Osteocyte (in vitro differentiated cells): ENCODE measurements at places on chromosomes 1 and 21. TPM values are rescaled to one million over a fixed set of nuclear protein-coding genes. Genes with fewer than 3 reads are reported as not detected.

FCRLA gene
- not detected in 2 replicates for total RNA-seq

SPATA6 gene
- total RNA-seq = 5.2 and 9.9 TPM in 2 replicates

TMEM269 gene
- 0.21 and 0.67 TPM in 2 replicates for total RNA-seq

POGK gene
- total RNA-seq = 33.0 and 34.3 TPM in 2 replicates

ZNF678 gene
- total RNA-seq = 6.8 and 6.9 TPM in 2 replicates

OLIG2 gene
- 0.37 and 0.56 TPM in 2 replicates for total RNA-seq

FMO5 gene
- total RNA-seq = 1.8 and 2.2 TPM in 2 replicates

CCNL2 gene
- 262 and 272 TPM in 2 replicates for total RNA-seq

KCNA3 gene
- not detected in 2 replicates for total RNA-seq

DNALI1 gene
- 9.4 and 10.5 TPM in 2 replicates for total RNA-seq

SLC26A9 gene
- total RNA-seq = not detected in 2 replicates

BLACAT1 gene
- total RNA-seq = not detected in 2 replicates

KPRP gene
- not detected in 2 replicates for total RNA-seq

NOC2L gene
- total RNA-seq = 60.5 and 63.3 TPM in 2 replicates

GRCh38 chr1:162872981-162873380 lies 12.0 kb upstream of the CCDC190 start:
- DNase-seq = no peak

- DNase-seq = no peak
These were observed 41.7 kb downstream of the PKNOX1 start for GRCh38 chr21:43015906-43016540.

DNA sequence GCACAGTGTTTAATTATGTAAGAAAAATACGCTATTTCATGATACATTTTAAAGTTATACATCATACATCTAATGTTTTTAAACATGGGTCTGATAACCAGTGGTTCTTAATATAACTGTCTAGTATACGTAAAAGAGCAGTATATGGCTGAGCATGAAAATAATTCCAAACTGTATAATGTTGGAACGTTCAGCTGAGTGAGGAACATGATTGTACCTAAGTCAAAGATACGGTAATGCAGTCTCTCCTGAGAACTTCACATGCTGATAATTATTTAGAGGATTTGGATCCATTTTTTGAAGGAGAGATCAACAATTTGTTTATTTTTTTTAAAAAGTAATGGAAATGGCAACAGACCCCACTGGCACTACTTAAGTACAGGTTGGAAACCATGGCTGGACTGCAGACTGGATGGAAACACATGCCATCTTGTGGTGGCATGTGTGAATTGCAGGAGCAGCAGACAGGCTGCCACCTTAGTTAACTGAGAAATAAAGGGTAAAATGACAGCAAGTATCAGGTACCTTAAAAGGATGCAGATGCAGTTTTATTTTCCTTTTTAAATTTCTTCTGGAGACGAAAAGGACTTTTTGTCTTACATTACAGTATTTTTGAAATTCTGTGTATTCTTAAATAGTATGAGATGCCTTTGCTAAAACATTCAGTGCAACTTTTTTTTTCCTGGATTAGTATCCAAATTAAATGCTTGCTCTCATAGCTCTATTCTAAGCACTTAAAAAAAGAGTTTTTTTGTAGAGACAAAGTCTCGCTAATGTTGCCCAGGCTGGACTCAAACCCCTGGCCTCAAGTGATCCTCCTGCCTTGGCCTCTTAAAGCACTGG lies 73.8 kb downstream of the MTR start:
- no peak for DNase-seq

DNA sequence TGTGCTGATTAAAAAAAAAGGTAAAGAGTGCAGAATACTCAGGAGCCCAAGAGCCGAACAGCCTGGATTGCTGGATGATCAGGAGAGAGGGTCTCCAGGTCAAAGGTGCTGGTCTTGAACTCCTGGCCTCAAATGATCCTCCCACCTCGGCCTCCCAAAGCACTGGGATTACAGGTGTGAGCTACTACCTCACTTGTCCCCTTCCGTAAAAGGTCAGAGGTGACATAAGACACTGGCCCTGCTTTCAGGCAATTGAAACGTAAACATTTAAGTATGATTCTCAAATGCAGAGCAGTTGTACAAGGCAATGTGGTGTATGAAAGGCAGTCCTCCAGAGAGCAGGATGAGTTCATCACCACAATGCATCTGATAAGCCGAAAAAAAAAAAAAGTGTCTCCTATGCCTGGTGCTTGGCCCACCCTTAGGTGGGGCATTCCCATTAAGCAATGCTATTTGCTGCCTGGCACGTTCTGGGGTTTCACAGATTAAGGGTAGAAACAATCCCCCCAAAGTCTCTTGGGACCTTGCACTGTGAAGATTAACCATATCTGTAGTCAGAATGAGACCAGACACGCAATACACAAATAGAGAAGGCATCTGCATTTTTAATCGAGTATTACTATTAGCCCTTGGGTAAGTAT lies 47.7 kb downstream of the PARP1 start:
- DNase-seq = no peak

GRCh38 chr1:111008031-111008430 lies 44.3 kb upstream of the LRIF1 start:
- no peak for DNase-seq

DNA sequence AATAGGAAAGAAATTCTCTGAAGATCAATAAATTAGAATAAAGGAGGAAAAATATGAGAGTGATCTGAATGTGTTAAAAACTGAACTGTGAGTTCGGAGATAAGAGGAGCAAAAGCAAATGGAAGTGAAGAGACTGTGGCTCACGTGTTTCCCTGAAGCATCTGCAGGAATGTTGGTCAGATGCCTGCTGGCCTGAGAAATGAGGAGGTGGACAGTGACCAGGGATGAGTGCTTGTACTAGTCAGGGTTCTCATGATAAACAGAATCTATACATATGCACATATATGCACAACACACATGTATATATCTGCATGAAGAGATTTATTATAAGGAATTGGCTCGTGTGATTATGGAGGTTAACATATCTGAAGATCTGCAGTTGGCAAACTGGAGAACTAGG lies 103.4 kb upstream of the TIAM1 start:
- DNase-seq = no peak

DNA sequence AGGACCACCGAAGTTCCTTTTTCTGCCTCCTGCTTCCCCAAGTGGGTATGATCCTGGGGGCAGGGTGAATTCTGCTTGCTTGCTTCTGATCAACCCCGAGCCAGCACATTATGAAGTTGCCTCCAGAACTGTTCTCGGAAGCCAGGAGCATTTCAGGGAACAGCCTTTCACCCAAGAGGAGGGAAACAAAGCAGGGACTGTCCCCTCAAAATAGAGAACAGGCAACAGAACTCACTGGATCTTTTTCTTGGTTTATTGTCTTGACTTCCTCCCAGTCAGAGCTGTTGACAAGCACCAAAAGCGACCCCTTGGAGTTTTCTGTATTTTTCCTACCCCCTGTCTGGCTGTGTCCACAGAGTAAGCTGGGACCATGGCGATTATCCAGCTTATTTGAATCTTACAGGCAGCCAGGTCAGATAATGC lies 258.3 kb upstream of the SGIP1 start:
- DNase-seq = no peak

GRCh38 chr1:110339407-110340206 lies 430 bp downstream of the RBM15 start:
- no peak for DNase-seq

DNA sequence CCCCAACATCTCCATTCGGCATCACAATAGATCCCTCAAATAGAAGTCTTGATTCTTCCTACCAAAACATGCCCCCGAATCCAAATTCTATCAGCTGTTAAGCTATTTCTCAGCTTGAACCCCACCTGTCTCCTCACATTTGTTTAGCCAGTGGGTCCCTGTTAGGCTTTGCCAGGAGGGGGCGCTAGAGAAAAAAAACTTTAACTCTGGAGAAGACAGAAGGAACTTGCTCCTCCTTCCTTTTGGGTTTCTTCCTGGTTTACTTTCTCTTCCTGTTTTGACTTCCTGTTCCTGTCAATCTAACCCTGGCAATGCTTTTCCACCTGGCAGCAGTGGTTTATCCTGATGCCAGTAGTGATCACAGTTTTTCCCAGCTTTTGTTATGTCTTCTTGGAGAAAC lies 95.6 kb upstream of the KCNK1 start:
- no peak for DNase-seq

GRCh38 chr1:56094168-56094567 lies 485.2 kb downstream of the PLPP3 start:
- DNase-seq = no peak

GRCh38 chr21:26794597-26795411 lies 50.4 kb downstream of the ADAMTS1 start:
- no peak for DNase-seq

- DNase-seq = no peak
These were observed 45.2 kb downstream of the EPRS1 start for GRCh38 chr1:220001095-220001501.

DNA sequence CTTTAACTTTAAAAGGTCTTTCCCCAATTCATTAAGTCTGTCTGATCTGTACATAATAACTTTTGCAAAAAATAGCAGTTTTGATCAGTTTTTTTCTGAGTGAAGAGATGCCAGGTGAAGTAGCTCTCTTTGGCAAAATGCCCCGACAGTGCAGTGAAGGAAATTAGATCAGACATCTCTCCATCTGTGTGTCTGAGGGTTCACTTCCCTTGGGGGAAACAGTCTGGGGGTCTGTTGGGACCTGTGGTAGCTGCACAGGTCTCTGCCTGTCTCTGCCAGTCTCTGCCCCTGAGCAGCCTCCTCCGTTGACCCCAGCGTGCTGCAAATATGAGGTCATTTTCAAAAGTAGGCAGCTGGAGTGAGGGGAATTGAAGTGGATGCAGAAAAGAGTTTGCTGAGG lies 54.5 kb downstream of the TBCE start:
- no peak for DNase-seq

- DNase-seq = no peak
These were observed 44.4 kb downstream of the SMG7 start for GRCh38 chr1:183516725-183517124.

- peak; percentile 83 for DNase-seq
These were observed 23.3 kb downstream of the ZBTB17 start for GRCh38 chr1:15952317-15953258.

- no peak for DNase-seq
These were observed 7.0 kb downstream of the SIPA1L2 start for GRCh38 chr1:232622981-232623380.

DNA sequence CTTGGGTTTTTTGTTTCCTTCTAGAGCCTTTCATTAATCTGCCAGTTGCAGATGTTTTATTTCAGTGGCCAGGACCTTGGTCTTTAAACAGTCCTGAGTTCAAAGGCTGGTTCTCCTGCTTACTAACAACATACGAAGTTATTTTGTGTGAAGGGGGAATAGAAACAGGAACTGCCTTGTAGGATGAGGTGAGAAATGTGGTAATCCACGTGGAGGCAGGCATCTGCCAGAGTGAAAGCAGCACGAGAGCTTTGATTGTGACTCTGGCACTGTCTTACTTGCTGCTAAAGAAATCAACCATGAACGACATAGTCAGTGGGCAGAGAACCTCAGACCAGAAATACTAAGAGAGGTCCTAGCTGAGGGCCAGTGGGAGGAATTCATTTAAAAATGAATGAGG lies 30.4 kb downstream of the TMEM63A start:
- DNase-seq = no peak

- no peak for DNase-seq
These were observed 53.4 kb upstream of the PRKACB start for GRCh38 chr1:84090447-84091245.

DNA sequence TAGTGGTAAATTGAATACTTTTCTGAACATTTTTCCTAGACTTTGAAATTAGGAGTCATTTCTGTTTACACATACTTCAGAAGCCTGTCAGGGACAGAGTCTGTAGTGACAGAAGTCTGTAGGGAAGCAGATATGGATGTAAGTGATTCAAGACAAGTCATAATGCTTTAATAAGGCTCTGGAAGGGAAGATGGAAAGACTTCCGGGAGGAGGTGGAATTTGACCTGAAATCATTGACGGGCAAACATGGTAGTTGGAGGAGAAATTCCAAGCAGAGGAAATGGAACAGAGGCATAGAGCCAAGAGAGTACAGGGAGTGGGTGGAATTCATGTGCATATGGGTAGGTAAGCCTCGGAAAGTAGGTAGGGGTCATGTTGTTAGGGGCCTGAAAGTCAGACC lies 22.5 kb downstream of the CAMTA1 start:
- no peak for DNase-seq

DNA sequence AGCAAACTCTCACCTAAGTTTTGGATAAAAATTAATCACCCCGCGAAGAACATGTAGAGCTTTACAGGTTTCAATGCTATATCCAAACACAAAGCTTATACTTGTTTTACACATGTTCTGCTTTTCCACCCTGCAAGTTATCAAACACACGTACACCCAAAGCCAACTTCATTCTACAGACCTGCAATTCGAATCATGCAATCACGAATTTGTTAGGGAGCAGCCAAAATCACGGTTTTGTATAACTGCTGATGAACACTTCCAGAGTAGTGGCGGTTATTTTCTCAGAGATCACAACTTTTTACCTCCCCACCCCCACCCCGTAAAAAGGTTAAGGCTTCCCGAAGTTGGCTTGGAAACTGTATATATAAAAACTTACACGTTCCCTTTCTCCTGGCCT lies 1.4 kb downstream of the HMGN1 start:
- no peak for DNase-seq

GRCh38 chr1:234730475-234730769 lies 120.4 kb upstream of the IRF2BP2 start:
- no peak for DNase-seq

DNA sequence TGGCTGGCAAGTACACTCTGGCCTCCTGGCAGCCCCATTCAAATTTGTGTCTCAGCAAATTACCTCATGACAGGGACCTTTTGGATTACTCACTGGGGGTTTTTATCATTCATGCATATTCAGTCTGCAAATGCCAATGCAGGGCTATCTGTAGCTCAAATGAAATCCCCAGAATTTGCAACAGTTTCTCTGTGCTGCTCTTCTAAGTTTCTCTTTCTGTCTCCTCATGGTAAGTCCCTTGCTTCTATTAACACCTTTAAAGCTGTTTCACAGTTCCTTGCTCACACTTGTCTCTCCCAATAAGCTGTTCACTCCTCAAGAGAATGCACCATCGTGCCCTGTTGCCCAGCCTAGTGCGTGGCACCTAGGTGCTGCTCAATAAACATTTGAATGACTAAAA lies 3.3 kb upstream of the FAM78B start:
- no peak for DNase-seq

DNA sequence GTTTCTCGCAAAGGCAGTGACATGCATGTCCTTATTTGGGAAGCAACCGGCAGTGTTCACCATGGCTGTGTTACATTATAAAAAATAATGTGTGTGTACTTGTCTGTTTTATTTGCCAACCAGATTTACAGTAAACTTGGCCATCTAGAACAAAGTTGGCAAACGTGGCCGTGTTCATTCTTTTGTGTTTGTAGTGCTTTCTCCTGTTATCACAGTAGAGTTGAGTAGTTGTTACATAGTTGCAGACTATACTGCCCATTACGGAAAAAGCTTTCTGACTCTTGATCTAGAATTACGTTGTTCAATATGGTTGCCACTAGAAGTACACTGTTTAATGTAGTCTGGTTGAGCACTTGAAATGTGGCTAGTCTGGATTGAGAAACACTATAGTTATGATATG lies 19.4 kb downstream of the SOAT1 start:
- no peak for DNase-seq

DNA sequence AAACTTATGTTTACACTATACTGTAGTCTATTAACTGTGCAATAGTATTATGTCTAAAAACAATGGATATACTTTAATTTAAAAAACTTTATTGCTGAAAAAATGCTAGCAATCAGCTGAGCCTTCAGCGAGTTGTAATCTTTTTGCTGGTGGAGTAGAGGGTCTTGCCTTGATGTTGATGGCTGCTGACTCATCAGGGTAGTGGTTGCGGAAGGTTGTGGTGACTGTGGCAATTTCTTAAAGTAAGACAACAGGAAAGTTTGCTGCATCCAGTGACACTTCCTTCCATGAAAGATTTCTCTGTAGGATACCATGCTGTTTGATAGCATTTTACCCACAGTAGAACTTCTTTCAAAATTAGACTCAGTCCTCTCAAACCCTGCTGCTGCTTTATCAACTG lies 234.7 kb upstream of the CSF3R start:
- no peak for DNase-seq
